ENCODE measurements at places on chromosomes 7 and 10.

GRCh38 chr10:44391981-44392380 is 7.1 kb upstream of the CXCL12 start:
- no peak for DNase-seq

GRCh38 chr7:127380479-127380878 is 12.0 kb downstream of the ZNF800 start:
- no peak for DNase-seq

DNA sequence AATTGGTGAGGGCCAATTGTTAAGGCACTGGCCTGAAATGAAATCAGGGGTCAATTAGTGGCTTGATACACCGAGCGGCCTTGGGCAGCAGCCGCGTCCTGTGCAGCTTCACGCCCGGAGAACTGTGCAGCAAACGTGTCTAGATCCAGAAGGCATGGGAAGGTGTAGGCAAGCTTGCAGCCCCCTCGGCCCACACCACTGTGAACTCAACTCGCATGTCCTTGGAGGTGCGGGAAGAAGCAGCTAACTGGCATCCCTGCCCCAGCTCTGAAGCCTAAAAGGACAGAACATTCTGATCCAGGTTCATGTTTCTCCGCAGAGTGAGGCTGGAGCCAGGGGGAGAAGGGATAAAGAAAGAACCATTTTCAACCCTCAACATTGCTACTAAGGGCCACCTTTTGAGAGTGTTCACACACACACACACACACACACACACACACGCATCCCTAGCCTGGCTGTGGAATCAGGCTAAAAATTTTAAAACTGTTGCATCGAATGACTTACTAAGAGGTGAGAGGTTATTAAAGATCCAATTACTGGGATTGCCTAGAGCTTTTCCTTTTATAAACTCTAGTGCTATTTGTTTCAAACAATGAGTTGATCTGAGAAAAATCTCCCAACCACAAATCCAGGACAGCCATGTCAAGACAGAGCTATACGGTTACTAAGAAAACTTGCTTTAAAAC is 104.0 kb downstream of the PARP12 start:
- DNase-seq = no peak

DNA sequence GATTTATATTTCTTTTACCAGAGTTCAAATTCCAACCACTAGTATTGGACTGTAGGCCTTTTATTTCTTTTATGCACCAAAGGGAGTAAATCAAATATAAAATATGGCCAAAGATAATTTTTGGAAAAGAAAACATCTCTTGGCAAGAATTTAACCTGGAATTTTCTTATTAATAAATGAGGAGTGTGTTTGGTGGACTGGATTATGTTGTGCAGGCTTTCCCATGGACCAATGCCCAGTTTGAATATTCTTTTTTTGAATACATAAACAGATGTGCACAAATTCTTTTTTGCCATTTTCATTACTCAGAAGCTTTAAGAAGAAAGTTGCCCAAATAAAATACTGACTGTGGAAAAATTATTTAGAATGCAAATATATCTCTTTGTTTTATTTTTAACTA is 22.1 kb upstream of the PRKG1 start:
- no peak for DNase-seq

DNA sequence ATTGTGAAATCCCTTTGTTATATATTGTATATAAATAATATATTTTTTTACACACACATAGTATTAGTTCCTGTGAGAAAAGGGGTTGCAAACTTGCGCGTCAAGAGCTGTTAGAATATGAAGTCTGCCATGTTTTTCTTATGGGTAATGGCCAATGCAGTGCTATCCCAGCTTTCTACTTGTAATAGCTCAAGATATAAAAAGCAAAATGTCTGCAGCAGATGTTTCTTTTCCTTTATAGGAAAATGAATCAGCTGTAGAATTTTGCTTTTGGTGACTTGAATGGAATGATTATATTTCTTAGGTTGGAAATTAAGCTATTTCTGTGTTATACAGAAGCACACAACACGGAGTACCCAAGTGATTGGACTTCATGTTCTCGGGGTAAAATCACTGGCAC is 53.3 kb upstream of the TMEM236 start:
- DNase-seq = no peak

GRCh38 chr7:47968847-47969774 is 10.3 kb downstream of the HUS1 start:
- DNase-seq = no peak

DNA sequence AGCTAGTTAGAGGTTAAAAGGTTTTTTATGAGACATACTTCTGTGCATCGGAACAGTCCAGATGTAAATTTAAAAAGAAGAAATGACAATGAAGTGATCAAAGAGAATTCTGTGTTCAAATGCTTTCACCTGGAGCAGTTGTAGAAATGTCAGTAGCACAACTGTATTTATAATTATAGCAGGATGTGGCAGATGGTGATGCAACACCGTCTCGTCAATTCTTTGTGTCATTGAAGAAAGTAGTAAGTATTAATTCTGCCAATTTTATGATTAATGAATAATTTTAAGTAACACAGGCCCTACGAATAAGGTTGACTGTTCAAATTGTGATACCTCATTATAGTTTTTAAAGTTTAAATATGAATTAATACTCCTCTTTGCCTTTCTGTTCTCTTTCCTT is 171.1 kb downstream of the ADK start:
- no peak for DNase-seq

All from substantia nigra (tissue), 51 donors.